Fibroblast of mammary gland (primary cell): ENCODE measurements at places on chromosomes 4 and X.
A peak's percentile ranks its signal among the peaks of the same experiment; 100 is the strongest.

- DNase-seq: no peak
Observed at GRCh38 chr4:99722006-99722405, 64.4 kb upstream of the C4orf54 start.

- DNase-seq: no peak
Observed at GRCh38 chrX:48003367-48003757, 427 bp downstream of the ZNF182 start.

- no peak for DNase-seq
Observed at GRCh38 chr4:183636503-183636902, 22.5 kb downstream of the RWDD4 start.

- no peak for DNase-seq
Observed at GRCh38 chr4:71275004-71275403, 63.8 kb upstream of the SLC4A4 start.

DNA sequence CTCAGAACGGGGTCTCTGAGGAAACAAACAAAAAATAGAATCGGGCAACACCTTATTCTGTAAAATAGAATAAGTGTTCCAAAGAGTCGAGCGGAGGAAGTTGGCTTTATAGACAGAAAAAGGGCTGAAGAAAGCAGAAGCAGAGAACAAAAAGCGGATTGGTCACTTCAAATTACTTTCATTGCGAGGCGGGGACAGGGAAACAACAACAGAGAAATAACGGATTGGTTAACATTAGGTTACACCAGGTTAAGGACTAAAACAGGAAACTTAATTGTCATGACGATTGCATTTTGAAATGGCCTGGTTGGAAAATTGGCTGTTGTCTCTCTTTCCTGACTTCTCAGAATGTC, 433 bp upstream of the COQ2 start:
- peak; percentile 73 for DNase-seq

DNA sequence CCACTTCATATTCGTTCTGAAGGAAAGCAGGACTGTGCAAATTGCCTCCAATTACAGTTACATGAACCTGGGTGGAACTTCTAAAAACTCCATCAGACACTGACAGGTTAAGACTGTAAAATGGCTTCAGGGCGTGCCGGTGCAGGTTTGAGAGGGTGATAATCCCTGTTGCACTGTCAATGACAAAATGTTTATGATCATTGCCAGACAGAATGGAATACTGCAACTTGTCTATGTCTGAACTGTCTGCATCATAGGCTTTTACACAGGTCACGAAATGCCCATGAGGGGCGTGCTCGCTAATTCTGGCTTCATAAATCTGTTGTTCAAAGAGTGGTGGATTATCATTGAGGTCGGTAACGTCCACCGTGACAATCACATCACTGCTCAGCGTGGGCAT, 63.7 kb upstream of the MTNR1A start:
- no peak for DNase-seq

DNA sequence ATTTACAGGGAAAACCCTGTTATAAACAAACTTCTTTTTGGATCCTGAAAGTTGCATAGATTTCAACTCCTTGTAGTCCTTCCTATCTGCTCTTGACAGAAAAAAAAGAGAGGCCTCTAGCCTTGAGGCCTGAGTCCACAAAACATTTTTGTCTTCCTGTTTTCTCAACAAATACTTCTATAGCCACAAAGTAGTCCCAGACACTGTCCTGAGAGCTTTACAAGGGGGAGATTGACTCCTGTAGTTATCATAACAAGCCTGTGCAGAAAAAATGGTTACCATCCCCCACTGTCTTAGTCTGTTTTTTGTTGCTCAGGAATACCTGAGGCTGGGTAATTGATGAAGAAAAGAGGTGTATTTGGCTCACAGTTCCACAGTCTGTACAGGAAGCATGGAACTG, 35.2 kb downstream of the PCDH7 start:
- no peak for DNase-seq

- peak; percentile 67 for DNase-seq
Observed at GRCh38 chr4:113141901-113142346, 92.5 kb downstream of the ANK2 start.

- no peak for DNase-seq
Observed at GRCh38 chr4:87500092-87500462, 29.1 kb downstream of the SPARCL1 start.

- DNase-seq: no peak
Observed at GRCh38 chr4:73754934-73755333, 14.6 kb downstream of the CXCL8 start.

GRCh38 chrX:39854772-39855747, 242.7 kb downstream of the BCOR start:
- no peak for DNase-seq

DNA sequence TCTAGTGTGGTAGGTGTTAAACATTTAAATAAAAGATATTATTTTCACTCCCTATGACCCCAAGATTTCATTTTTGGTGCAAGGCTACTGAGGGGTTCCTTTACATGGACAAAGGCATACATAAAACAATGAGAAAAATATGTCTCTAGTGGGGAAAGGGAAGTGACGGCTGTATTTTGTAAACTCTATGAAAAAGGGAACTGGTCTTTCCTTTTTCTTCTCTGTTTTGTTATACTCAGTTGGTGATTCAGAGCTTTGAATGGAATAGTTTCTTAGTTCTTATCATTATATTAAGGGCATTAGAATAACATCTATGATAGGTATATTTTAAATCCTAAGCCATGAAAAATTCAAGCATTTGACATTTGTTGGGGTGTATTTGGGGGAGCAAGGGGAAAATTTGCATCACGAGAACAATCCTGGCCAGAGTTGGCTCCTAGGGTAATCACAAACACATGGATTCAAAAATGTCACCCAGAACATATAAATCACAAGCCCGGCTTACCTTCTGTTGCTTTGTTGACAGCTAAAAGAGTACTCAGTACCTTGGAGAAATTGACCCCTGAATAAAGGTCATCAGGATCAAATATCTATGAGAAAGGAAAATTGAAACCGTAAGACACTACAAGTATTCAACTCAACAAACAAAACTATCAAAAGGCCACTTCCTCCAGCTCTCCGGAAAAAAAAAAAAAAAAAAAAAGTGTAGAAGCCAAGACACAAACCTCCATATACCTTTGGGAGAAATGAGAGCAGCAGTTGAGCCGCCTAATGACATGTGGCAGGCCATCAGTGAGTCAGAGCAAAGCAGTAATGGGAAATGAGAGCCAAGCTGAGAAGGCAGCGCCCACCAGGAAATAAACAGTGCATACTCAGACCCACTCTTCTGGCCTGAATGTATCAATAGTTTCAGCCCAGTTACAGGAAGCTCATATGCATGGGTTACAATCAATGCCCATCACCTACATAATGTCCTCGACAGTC, 33.4 kb downstream of the ARHGEF6 start:
- no peak for DNase-seq

DNA sequence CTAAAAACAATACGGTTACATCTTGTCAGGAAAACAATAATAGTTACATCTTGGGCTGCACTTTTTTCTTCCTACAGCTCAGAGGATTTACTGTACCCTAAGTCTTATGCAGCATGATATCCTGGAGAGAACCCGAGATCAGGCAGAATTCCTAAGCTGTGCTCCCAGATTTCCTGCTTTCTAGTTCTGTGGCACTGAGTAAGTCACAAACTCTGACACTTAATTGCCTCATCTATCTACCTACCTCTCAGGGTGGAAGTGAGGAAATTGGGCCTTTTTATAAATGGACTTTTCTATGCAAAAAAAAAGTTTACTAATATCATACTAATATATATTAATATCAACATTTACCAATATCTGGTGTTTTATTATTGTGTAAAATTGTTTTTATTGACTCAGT, 438.5 kb downstream of the INPP4B start:
- DNase-seq: peak; percentile 55

DNA sequence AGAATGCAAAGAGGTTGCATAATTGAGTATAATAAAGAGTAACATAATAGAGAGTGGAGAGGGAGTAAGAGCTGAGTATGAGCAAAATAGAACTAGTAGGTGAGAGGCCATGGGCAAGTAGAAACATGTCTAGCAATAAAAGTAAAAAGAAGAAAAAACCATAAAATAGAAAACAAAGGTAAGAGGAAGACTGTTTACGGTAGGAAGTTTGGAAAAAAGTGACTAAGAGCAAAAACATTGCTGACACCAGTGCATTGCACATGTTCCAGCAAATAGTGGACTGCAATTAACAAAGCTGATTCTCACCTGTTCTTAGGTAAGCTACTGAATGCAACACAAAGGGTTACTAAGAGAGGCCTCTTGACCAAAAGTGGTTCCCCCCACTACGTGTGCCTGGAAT, 202.9 kb downstream of the TEX13A start:
- no peak for DNase-seq

DNA sequence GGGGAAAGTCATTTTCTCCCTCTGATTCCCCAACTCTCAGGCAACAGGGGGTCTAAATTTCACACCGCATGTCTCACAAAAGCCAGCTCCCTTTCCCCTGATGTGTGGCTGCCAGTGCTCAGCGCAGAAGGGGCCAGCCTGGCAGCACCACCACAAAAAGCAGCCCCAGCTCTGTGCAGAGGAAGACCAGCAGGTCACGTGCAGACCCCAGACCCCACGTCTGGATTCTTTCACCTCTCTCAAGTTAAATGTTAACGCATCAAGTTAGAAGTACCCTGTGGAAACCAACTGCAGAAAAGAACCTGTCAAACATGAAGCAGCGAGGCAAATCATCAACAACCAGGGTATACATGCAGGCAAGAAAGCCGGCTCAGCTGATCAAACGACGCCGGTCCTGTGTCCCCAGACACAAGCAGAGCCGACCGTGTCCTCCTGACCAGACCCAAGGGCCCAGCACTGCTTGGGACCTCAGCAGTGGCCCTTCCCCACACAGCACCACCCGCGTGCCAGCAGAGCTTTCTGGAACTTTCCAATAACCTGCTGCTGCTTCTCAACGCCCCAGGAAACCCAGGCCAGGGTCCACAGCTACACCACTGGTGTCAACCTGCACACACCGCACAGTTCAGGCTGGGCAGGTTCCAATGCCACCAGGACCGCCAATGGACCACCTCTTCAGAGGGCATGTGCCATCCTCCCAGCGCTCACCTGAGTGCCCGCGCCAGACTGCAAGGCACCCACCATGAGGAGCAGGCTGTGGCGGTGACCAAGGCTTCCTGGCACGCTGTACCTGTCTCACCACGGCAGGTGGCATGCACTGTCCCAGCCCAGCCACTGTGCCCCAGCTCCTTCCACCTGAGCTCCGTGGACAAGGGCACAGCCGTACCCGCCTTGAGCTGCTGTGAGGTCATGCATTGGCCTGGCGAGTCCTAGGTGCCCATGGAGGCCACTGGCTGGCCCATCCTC, 4.0 kb downstream of the LRPAP1 start:
- no peak for DNase-seq

DNA sequence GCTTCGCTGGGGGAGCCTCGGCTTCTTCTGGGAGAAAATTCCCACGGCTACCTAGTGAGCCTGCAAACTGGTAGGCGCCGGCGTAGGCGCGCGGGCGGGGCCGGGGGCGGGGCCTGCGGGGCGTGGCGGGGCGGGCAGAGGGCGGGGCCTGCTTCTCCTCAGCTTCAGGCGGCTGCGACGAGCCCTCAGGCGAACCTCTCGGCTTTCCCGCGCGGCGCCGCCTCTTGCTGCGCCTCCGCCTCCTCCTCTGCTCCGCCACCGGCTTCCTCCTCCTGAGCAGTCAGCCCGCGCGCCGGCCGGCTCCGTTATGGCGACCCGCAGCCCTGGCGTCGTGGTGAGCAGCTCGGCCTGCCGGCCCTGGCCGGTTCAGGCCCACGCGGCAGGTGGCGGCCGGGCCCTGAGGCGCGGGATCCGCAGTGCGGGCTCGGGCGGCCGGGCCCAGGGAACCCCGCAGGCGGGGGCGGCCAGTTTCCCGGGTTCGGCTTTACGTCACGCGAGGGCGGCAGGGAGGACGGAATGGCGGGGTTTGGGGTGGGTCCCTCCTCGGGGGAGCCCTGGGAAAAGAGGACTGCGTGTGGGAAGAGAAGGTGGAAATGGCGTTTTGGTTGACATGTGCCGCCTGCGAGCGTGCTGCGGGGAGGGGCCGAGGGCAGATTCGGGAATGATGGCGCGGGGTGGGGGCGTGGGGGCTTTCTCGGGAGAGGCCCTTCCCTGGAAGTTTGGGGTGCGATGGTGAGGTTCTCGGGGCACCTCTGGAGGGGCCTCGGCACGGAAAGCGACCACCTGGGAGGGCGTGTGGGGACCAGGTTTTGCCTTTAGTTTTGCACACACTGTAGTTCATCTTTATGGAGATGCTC, at the start of gene HPRT1:
Gene HPRT1, plus strand, starts transcription at position 161 of the 857 bp plus-strand sequence. Its CDS starts 147 bp downstream, at position 308.
- peak; percentile 65 for DNase-seq

DNA sequence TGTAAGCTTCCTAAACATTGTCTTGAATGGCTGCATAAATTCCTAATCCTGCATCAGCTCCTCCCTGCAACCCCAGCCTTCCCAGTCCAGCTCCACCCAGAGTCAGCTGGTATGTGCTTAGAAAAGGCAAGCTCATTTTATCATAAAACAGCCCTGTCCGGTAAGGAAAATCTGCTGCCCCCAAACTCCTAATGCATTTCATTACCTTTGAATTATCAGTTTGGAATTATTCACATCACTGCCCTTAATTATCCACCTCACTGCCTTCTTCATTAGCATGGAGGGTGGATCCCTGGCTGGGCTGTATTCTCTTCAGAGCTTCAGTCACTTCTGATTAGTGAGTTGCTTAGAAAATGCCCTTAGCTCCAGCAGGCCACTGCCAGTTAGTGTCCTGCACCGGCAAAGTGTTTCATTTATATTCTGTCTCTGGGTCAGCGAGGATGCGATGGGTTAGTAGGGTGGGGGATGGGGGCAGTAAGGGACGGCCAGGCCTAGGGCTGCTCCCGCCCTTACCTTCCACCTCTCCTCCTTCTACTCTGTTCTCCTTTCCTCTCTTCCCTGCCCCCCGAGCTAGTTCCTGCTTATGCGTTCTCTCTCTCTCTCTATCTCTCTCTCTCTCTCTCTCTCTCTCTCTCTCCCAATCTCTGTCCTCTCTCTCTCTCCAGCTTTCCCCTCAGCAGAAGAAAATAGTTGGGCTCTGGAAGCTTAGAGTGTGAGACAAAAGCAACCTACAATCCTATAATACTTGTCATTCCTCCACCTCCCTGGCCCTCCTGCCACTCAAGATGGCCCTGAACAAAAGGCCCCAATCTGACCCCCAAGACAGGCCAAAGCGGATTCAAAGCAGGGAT, 174.8 kb upstream of the KLF3 start:
- no peak for DNase-seq

DNA sequence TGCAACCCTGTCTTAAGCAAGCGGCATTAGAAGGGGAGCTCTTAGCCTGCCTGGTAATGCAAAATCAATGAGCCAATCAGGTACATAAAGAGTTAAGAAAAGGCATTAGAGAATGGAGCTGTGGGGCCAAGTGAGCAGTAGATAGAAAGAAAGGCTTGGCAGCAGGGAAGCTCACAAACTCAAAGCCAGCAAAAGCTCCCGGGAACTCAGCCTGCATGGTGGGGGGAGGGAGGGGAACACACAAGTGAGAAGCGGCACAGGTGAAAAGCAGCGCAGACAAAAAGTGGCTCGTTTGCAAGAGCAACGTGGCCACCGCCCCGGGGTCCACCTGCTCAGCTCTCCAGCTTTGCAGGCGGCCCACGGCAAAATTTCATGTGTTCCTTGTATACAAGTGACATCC, 818.5 kb downstream of the FAM133A start:
- DNase-seq: no peak

DNA sequence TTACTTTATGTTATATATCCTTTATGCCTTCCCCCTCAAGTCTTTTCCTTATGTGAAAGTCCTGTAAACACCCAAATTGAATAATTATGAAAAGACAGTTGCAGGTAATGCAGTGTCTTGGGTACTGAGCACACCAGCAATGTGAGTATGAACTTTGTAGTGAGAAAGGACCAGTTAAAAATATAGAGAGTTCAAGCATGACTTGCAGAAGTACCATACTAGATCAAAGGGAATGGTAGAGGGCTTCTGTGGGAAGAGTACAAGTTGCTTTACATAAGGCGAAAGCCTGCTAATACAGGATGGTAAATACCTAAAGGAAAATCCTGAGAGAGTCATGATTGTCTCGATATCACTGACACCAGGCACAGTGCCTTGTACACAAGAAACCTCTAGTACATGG, 25.7 kb downstream of the KIAA0232 start:
- DNase-seq: no peak
